Epithelial cell of esophagus (primary cell): ENCODE measurements at places on chromosomes 7 and 10.

DNA sequence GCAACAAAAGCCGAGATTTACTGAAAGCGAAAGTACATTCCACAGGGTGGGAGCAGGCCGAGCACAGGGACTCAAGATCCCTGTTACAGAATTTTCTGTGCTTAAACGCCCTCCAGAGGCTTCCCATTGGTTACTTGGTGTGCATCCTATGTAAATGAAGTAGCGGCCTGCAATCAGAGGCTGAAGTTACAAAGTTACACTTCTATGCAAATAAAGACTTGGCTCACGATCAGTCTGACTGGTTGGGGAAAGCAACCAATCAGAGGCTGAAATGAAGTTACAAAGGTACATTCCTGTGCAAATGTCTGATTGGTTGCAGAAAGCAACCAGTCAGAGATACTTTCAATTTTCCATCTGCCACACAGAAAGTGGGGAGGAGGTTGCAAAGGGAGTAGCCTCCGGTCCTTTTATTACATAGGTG lies 4.1 kb downstream of the ACBD7 start:
- peak; percentile 90 for DNase-seq

DNA sequence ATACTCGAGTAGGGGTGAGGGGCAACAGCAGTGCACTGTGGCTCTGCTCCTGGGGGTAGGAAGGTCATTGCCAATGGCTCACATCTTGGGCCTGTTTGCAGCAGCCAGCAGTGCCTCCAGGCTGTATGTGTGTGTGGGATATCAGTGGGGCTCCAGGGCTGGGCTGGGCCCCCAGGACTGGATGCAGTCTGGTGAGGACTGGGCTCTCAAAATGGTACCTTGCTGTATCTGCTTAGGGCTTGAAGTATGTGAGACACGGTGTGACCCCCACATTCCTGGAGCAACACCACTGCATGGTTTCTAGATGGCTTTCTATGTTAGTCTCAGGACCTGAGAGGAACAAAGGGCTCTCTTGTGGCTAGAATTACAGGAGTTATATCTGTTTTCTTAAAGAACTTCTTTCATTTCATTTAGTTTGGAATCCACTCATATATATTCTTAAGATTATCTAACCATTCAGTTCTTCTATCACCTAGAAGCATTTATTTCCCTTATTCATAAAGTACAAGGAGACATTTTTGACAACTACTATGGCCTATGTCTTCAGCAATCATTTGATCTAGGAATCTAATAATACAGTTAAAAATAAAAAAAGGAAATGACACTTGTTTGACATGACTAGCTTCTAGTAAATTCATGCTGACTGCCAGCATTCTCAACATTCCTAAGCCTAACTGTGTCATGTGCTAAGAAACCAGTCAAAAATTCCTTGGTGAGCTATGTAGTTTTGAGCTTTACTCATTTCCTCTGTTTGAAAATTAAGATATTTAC lies 443.2 kb upstream of the SEMA3A start:
- peak; percentile 81 for DNase-seq

- DNase-seq = no peak
Observed at GRCh38 chr7:153034791-153035190, 275.2 kb downstream of the ACTR3B start.

DNA sequence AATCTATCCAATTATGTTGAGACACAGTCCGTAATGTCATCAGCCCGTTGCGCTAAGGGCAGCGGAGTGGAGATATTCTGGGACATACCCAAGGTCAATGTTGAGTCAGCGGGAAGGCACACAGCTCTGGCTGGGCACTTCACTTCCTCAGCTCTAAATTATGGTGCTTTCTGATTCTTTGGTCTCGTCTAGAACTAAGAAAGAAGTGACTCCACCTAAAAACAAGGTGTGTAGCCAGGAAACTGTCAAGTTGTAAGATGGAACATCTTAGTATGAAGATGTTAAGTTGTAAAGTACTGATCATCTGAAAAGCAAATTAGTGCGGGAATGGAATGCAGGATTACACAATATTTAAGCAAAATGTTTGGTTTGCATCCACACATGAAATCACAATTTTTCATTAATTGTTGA lies 43.1 kb downstream of the BAIAP2L1 start:
- DNase-seq = peak; percentile 27

GRCh38 chr7:135616136-135616535 lies 46.2 kb upstream of the STMP1 start:
- no peak for DNase-seq

GRCh38 chr7:127404286-127405072 lies 12.0 kb upstream of the ZNF800 start:
- DNase-seq = no peak

- peak; percentile 69 for DNase-seq
Observed at GRCh38 chr7:143345428-143345900, 17.0 kb downstream of the FAM131B start.

GRCh38 chr10:38025283-38025682 lies 14.8 kb downstream of the ZNF33A start:
- DNase-seq = no peak

DNA sequence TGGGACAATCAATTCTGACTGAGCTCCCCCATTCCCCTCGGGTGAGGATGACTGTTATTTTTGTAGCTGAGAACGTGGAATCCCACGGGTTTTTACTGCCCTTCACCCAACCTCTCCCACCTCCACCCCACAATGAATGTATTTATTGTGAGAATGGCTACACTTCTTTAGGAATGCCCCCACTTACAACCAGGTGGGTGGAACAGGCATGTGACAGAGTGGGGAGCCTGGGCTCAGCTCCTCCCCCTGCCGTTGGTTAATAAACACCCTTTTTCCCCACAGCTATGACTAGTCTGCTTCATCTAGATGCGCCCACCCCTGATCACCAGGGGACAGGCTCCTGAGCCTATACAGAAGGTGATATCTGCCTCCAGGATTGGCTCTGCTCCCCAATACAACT lies 2.0 kb downstream of the MRPL43 start:
- no peak for DNase-seq

DNA sequence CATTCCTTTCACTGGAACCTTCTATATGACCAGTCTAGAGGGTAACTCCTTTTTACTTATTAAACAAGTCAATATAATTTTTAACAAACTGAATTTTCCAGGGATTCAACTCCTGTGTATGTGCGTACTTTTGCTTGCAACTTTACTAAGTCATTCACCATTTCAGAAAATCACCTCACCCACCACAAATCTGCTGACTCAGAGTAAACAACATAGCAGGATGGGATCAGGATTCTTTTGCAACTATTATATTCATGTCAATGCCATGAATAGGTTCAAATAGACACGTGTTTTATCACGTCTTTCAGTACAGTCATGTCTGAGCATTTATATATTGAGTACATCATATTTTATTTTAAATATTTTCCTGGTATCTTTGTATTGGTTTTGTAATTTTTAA lies 14.5 kb downstream of the CTTNBP2 start:
- peak; percentile 95 for DNase-seq

DNA sequence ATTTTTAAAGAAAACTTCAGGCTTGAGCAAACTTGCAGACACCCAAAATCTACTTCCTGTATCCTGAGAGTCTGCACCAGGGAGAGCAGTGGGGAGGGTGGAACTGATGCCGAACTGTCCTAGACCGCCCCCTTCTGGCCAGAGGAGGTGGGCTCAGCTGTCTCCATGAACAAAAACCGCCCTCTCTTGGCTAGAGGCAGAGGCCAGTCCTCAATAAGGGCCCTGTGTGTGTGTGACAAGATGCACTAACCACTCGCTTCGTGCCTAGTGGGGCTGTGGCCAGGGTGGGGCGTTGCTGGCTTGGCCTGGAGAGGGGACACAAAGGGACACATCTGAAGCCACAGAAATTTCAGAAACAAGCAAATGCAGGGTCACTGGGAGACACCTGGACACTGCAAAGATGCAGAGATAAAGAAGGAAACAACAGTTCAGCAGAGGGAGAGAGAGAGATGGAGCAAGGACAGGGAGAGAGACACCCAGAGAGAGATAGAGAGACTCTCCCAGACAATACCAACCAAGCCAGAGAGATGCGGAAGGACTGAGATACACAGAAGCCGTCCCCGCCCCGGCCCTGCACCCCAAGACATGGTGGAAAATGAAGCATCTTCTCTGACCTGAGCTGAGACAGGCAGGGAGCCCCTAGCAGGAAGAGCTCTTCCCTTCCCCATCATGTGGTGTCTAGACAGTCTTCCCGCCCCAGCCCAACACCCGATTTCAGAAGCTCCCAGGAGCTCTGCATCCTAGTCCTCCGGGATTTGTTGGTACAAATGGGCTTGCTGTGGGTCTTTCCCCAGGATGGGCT lies 22.7 kb upstream of the FXYD4 start:
- DNase-seq = peak; percentile 83

DNA sequence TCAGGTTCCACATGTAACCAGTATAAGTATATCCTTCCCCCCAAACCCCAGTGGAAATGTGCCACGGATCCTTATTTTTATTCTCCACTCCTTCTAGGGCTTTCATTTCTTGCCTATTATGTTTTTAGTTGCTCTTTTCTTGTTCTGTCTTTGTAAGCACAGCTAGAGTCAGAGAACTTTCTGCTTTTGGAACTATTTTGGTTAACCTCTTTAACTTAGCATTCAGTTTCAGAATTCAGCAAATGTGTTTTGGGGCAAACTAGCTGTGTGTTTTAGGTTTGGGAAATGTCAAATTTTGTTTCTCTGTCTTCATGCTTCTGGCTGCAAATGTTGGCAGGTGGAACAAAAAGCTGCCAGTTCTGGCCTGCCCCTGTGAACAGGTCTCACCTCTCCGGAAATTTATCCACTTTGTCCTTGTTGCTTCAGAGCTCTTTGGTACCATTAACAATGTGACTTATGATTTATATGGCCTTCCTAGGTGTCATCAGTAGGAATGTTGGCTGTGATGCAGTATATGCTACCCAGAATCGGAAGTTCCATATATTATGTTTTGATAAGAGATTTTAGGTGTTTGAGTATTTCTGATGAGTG lies 156.1 kb downstream of the ADK start:
- peak; percentile 42 for DNase-seq

GRCh38 chr10:114716811-114717404 lies 58.8 kb upstream of the ABLIM1 start:
- no peak for DNase-seq

DNA sequence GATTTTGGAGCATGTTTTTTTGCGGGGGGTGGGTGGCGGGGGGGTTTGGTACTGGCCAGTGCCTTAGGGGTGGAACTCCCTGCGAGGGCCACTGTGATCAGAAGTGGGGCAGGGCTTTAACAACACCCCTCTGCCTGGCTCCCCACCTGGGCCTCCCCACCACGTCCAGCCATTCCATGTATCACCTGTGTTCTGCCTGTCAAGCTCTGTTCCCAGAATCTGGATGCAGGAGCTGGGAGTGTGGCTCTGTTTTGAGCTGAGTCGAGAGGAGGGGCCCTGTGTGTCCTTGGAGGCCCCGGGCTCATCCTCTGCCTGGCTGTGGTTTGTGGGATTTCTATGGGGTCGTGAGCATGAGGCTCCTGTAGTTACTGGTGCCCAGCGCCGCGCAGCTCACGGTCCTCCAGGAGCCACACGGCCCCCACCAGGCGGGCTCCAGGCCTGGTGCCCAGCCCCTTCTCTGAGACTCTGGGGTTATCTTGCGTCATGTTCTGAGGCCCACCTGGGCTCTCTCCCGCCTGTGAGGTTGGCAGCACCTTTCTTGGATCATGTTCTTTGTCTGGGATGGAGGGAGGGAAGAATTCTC lies 29.6 kb downstream of the PFKFB3 start:
- no peak for DNase-seq

GRCh38 chr10:82251222-82251906 lies 376.4 kb downstream of the NRG3 start:
- DNase-seq = no peak

DNA sequence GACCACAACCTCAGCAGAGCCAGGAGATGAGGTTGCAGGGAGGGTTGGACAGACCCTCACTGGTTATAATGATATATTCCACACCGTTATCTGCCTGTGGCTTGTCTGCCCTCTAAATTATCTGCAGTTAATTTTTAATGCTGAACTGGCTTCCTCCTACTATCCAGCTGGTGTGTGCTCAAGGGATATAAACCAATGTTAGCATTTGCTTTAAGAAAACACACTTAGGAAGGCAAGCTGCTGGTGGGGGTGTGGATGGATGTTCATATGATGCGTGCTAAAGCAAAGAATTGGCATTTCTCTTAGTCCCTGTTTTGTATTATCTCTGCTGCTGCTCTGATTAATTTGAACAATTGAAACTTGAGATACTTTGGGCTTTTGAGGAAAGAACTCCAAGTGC lies 132.2 kb upstream of the NPVF start:
- DNase-seq = no peak

- no peak for DNase-seq
Observed at GRCh38 chr7:144529269-144529926, 125.9 kb upstream of the NOBOX start.

GRCh38 chr7:43843296-43843695 lies 26.0 kb downstream of the MRPS24 start:
- DNase-seq = no peak

GRCh38 chr10:95300022-95300539 lies 9.3 kb upstream of the PDLIM1 start:
- no peak for DNase-seq

- DNase-seq = no peak
Observed at GRCh38 chr7:29765490-29765889, 40.8 kb upstream of the WIPF3 start.

DNA sequence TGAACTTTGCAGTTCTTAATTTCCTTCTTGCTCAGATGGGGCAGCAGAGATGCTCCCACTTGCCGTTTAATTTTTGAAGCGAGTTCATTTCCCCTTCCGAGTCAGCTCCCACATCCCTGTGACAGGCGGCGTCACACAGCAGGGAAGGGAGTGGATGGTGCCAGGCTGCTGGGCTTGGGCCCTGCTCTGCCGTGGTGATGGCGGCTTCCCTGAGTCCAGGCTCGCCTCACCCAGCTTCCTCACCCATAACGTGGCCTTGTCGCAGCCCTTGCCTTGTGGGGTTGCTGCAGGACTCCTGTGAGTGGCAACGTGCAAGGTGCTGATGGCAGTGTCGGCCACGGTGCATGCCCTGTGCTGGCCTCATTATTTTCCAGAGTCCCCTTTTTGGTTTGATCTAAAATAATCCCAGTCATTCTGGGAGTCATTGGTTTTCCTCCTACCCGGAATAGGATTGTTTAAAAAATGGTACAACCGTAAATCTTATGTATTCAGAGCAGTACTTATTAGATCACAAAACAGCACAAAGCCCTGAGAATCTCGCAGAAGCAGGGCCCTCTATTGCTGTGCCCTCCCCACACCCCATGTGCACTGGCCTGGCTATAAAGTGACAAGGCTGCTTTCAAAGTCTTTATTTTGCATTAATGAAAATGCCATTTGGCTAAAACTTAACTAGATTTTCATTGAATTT lies 260.1 kb downstream of the WDR37 start:
- DNase-seq = no peak

- peak; percentile 9 for DNase-seq
Observed at GRCh38 chr7:148623586-148624282, 33.2 kb downstream of the C7orf33 start.

GRCh38 chr10:91513598-91514424 lies 103.7 kb downstream of the HECTD2 start:
- DNase-seq = no peak

- peak; percentile 93 for DNase-seq
Observed at GRCh38 chr7:137930581-137930980, 71.3 kb downstream of the CREB3L2 start.

DNA sequence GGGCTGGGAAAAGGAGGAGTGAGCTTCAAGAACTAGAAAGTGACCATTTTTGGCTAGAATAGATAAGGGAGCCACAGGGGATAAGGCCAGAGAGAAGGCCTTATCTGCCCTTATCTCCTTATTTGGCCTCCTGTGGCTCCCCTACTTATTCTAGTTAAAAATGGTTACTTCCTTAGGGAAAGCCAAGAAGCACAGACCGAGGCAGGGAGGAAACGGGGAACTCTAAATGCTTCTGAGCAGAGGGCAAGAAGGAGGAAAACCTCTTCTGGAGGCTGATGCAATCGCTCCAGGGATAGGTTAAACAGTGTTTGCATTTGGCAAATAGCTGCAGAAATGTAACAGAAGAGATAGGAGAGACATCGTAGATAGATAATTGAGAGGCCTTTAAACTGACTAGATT lies 18.6 kb downstream of the NRP1 start:
- no peak for DNase-seq
